ENCODE measurements at places on chromosomes 16 and 17.

- no peak for DNase-seq
Measured at GRCh38 chr17:82103553-82104451, 5.8 kb upstream of the FASN start.

- no peak for DNase-seq
Measured at GRCh38 chr16:1793578-1794220, at the start of gene IGFALS. TSS of gene IGFALS (minus strand) at chr16:1793705. CDS start at chr16:1793652, 53 bp downstream.

GRCh38 chr17:8192070-8192815, 2.3 kb upstream of the BORCS6 start:
- DNase-seq = peak; percentile 33

GRCh38 chr16:69477546-69477945, 53.1 kb downstream of the CYB5B start:
- DNase-seq = no peak

DNA sequence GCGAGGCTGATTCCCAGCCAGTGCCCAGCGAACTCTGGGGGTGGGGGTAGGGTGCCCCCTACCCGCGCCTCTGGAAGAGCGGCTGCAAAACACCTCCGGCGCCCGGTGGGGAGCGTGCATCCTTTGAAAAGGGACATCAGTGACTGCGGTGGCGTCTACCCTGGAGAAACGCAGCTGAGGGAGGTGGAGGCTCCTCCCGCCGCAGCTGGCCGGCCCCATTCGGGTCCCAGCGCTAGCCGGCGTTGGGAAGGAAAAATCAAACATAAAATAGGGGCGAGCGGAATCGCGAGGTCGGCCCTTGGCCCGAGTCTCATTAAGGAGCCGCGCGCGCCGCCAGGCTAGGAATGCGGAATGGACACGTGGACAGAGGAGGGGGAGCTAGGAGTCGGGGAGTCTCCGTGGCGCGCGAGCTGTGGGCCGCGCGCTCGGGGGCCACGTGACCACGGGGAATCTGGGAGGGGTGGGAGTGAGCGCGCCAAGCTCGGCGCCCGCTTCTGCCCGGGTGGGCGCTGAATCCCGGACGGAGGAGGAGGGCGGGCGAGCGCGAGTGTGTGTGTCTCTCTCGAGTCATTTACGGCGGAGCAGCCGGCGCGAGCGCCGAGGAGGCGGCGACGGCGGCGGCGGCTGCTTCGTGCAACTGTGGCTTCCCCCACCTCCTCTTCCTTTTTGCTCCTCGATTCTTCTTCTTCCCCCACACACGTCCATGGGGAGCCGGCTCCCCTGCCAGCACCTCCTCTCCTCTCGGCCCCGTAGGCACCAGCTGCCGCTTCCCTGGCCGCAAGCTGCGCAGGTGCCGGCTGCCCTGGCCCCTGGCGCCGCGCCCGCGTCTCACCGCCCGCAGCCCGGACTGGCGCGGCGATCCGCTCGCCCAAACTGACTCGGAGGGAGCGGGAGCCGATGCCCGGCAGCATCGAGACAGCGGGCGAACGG, at the start of gene TMEM132E:
Gene TMEM132E, plus strand, starts transcription at position 566 of the 930 bp plus-strand sequence. CDS start 1,495 bp downstream, outside the sequence.
- no peak for DNase-seq

DNA sequence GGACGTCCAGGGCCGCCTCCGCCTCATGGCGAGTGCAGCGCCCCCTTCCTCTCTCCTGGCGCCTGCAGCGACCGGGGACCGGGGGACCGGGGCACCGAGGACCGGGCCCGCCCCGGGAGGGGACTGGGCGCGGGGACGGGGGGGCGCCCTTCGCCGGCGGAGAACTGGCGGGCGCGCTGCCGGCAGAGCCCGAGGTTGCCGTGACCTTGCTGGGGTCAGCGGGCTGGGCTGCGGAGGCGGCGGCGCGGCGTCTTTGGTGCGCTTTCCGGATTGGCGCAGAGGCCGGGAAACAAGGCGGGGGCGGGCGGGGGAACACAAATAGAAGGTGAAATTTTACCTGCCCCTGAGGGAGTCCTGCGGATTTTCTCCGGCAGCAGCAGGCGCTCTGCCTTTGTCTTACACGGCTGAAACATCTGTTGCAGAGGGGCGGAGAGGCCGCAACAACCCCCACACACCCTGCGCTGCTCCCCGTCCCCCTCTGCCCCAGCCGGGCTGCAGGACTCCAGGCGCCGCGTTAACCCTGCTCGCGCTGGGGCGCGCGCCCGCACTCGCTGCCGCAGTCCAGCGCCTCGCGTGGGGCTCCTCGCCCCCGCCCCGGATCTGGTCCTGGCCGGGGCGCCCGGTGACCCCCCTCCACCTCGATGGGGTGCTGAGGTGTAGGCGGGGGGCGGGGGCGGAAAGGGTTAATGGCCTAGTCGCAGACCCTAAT, 53.5 kb downstream of the SREBF1 start:
- DNase-seq = peak; percentile 42

DNA sequence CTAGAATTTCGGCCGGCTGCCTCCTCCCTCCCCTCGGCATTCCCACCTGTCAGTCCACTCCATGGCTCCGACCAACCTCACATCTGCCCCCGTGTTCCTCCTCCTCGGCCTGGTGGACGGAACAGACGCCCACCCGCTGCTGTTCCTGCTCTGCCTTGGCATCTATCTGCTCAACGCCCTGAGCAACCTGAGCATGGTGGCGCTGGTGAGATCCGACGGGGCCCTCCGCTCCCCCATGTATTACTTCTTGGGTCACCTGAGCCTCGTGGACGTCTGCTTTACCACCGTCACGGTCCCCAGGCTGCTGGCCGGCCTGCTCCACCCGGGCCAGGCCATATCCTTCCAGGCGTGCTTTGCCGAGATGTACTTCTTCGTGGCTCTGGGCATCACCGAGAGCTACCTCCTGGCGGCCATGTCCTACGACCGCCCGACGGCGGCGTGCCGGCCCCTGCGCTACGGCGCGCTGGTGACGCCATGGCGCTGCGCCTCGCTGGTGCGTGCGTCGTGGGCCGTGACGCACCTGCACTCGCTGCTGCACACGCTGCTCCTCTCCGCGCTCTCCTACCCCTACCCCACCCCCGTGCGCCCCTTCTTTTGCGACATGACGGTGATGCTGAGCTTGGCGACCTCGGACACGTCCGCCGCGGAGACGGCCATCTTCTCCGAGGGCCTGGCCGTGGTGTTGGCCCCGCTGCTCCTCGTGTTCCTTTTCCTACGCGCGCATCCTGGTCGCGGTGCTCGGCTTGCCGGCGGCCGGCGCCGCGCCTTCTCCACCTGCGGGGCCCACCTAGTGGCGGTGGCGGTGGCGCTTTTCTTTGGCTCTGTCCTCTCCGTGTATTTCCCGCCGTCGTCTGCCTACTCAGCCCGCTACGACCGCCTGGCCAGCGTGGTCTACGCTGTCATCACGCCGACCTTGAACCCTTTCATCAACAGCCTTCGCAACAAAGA, at the start of gene OR3A2:
Gene OR3A2, minus strand, starts transcription at position 440 of the 948 bp plus-strand sequence.
- peak; percentile 43 for DNase-seq

GRCh38 chr17:83041305-83041704, 38.1 kb upstream of the METRNL start:
- no peak for DNase-seq

DNA sequence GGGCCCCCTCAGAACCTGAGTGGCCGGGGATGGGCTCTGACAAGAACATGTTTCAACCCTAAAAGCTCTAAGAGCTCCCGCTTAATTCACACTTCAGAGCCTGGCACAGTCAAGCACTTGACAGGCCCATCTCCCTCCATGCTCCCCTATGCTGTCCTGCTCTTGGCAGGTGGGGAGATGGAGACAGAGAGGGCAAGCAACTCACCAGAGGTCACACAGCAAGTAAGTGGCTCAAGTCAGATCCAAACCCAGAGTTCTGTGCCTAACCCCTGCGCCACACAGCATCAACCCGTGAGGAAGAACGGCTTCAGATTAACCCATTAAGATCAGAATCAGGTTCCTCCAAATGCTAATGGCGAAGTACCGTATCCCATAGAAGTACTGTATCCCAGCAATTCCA, 36.4 kb downstream of the NECAB2 start:
- DNase-seq = no peak

- no peak for DNase-seq
Measured at GRCh38 chr16:27994686-27995085, 68.8 kb downstream of the GSG1L start.

- DNase-seq = no peak
Measured at GRCh38 chr16:73066927-73067670, 19.2 kb upstream of the ZFHX3 start.

DNA sequence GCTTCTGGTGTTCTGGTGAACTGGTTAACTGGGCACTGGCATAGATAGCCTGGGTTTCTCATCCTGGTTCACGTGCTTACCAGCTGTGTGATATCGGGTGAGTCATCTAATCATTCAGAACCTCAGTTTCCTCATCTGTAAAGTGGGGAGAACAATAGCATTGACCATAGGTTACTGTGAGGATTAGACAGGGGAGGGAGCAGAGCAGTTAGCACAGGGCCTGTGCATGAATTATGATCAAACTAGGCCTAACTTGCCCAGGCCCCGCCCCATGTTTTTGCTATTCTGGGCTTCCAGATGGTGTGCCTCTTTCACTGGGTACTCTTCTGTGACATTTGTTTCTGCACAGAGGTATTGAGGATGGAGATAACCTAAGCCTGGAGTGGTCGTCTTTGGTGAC, 4.6 kb upstream of the KLHL36 start:
- DNase-seq = no peak

GRCh38 chr17:37769050-37769449, 24.2 kb upstream of the HNF1B start:
- no peak for DNase-seq

DNA sequence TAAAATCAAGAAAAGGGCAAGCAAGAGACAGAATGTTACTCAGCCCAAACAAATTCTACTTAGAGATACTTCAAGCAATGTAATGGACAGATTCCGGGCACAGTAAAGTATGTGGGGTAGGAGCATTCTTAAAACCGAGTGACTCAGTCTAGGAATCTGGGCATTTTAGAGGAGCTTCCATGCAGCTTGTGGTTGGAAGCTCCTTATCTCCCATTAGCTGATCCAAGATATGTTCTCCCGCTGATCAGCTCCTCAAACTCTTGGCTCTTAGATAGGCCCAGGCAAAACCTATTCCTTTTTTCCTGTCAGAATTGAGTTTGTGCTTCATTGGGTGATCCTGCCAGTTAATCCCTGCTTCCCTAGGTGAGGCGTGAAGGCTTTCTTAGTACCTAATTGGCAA, 303.3 kb downstream of the CEP112 start:
- no peak for DNase-seq
